ENCODE measurements at places on chromosomes 7 and 10.

DNA sequence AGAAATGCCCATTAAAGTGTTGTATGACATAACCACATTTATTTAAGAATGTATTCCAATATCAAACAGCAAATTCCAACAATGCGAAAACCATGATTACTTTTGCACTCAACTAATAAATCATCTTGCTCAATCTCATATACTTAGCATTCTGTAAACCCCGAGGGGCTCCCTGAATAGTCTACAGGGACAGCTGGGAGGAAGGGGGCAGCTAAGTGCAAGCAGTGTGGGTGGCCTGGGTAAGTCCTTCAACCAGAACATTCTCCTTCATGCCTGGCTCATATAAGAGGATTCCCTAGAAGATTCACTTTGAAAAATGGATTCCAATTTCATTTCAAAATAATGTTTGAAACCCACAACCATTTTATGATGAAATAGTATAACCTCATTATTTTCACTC, 355.5 kb downstream of the CDC14C start:
- no peak for DNase-seq

GRCh38 chr7:22657479-22657878, 69.5 kb upstream of the IL6 start:
- no peak for DNase-seq

- DNase-seq = no peak
Observed at GRCh38 chr7:113078331-113078730, 8.3 kb downstream of the GPR85 start.

GRCh38 chr7:151207315-151207714, 3.0 kb downstream of the H2BK1 start:
- no peak for DNase-seq

GRCh38 chr7:94392393-94392786, 2.3 kb upstream of the COL1A2 start:
- no peak for DNase-seq

GRCh38 chr7:17814058-17814457, 126.2 kb downstream of the SNX13 start:
- DNase-seq = no peak

GRCh38 chr7:31710171-31710570, 23.2 kb downstream of the PPP1R17 start:
- no peak for DNase-seq

GRCh38 chr7:156781972-156782371, 111.0 kb downstream of the LMBR1 start:
- DNase-seq = no peak

GRCh38 chr7:131040467-131040932, 287.2 kb upstream of the MKLN1 start:
- DNase-seq = no peak

DNA sequence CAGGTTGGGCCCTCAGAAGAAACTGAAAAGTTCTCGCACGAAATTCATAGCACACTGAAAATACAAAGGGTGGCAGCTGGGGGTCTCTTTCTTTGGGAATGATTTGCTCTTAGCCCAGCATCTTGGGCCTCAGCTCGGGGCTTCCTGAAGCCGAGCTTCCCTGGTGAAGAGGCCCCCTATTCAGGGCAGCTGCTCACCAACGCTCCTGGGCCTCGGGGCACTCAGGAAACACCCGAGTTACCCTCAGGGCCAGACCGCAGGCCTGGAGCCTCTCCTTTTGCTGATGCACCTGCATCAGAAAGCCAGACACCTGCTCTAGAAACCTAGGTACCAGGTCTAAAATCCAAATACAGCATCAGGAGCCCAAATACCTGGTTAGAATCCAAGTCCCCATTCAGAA, 85.5 kb downstream of the PTPRE start:
- DNase-seq = no peak

DNA sequence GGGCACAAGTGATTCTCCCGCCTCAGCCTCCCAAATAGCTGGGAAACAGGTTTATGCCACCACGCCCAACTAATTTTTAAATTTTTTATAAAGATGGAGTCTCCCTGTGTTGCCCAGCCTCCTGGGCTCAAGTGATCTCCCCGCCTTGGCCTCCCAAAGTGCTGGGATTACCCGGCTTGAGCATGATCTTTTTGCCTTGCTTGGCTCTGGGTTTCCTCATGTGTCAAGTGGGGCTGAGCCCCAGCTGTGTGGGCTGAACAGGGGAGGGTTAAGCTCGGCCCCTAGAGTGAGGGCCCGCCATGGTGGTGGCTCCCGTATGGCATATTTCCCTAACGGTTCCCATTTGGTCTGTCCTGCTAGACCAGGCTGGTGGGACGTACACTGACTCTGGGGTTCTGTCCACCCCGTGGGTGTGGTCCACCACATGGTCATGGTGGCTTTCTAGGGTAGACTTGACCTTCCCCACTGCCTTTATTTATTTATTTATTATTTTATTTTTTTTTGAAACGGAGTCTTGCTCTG, 66.3 kb downstream of the LHPP start:
- DNase-seq = no peak

- no peak for DNase-seq
Observed at GRCh38 chr10:3172081-3172445, 519 bp downstream of the PITRM1 start.

GRCh38 chr10:44976352-44977198, 2.0 kb downstream of the DEPP1 start:
- no peak for DNase-seq

DNA sequence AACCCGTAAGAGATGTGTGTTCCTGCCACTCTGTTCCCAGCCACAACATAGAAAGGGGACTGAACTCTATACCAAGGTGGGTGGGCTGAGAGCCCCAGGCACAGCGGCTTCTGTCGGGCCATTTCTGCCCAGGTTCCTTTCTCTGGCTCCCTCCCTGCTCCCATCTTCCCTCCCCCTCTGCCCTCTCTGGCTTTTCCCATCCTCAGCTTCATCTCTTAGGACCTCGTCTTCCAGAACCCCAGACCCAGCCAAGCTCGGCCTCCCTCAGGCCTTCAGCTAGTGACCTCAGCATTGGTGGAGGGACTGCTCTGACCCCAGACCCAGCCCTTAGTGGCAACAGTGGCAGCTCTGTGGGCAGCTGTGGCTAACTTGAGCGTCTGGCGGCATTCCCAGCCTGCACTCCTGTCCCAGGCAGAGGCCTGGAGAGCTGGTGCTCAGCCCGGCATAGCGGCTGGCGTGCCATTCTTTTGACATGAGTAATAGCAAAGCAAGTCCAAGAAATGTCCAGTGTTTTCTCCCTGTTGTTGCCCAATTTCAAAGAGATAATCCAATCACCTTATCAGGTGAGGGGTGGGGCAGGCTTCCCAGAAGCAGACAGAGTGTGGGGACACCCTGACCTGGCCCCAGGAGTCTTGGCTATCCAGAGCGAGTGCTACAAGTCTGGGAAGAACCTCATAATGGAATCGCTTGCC, 15.9 kb downstream of the PTPRE start:
- DNase-seq = no peak

- DNase-seq = no peak
Observed at GRCh38 chr10:124339119-124340032, 79.3 kb downstream of the OAT start.

GRCh38 chr7:149604521-149604920, 106.9 kb upstream of the ZNF746 start:
- DNase-seq = no peak

DNA sequence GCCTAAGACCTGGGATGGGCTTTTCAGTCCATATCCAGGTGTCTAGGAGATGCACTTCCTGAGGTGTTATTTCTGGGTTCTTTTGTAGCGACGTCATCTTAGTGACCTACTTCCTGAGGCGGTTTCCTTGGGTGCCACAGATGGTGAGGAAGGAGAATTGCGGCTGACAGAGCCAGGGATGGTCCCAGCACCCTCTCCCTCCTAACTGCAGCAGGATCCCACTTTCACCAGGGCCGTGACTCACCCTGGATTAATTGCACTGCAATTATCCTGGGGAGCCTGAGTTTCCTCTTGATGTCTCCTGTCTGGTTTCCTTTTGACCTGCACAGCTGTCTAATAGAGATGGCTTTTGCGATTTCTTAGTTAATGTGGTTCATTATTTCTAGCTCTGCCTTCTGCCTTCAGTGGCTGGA, 271.7 kb downstream of the TCF7L2 start:
- DNase-seq = no peak

DNA sequence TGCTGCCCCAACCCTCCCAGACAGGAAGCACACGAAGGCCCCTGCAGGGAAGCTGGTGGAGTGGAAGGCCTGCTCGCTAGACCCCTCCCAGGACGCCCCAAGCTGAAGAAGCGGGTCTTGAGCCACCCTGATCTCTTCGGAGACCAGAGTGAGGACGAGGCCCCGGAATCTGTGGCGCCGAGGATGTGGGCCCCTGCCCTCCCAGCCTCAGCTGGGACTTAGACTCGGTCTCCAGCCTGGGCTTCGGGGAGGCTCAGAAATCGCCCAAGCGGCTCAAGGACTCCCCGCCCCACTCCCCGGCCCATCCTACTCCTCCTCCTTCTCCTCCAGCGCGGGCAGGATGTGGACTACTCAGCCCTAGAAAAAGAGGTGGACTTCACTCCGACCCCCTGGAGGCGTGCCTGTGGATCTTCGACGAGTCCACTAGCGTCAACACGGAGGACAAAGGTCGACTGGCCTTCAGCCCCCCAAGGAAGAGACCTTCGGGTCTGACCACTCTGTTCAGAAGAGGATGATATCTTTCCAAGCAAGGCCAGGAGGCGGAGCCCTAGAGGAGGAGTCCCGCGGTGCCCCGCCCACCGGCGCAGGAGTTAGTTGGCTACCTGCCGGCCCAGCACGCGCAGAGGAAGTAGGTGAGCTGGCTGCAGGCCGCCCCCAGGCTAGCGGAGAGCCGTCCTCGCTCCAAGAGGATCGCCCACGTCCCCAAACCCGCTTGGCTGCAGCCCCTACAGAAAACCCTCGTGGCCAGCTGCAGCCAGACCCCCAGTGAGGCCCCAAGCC, 21.9 kb upstream of the LANCL2 start:
- no peak for DNase-seq

- DNase-seq = no peak
Observed at GRCh38 chr7:55188590-55189138, 169.8 kb downstream of the EGFR start.

- DNase-seq = no peak
Observed at GRCh38 chr10:35425595-35425994, 89.3 kb downstream of the CCNY start.

GRCh38 chr7:16883918-16884317, 2.1 kb upstream of the AGR3 start:
- DNase-seq = no peak

- no peak for DNase-seq
Observed at GRCh38 chr10:121478556-121478955, 119.7 kb downstream of the FGFR2 start.

- DNase-seq = no peak
Observed at GRCh38 chr7:140391634-140392033, 6.7 kb downstream of the SLC37A3 start.

GRCh38 chr10:5732141-5732540, 47.5 kb downstream of the TASOR2 start:
- DNase-seq = no peak

- no peak for DNase-seq
Observed at GRCh38 chr7:96320442-96320841, 1.5 kb downstream of the SLC25A13 start.

All from activated naive CD8-positive, alpha-beta T cell treated with anti-CD3 and anti-CD28 coated beads for 36 hours (primary cell).